Islet precursor cell (in vitro differentiated cells): ENCODE measurements at places on chromosomes 6 and 20.

DNA sequence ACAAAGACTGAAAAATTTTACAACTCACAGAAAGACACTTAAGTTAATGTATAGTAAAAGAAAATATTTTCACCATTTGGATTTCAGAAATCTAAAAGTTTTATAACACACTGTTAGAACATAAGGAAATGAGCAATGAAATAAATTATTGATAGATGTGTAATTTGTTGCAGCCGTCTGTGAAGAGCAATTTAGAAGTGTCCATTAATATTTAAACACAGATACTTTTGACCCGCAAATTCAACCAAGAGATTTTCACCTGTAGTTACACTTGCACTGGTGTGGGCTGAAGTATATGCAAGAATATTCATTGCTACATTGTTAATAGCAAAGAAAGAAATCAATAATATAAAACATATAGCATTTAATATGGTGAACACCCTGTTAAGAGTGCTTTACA, 14.6 kb upstream of the SLC17A3 start:
- no peak for DNase-seq

GRCh38 chr6:12911427-12911826, 194.9 kb downstream of the PHACTR1 start:
- DNase-seq, result no peak

DNA sequence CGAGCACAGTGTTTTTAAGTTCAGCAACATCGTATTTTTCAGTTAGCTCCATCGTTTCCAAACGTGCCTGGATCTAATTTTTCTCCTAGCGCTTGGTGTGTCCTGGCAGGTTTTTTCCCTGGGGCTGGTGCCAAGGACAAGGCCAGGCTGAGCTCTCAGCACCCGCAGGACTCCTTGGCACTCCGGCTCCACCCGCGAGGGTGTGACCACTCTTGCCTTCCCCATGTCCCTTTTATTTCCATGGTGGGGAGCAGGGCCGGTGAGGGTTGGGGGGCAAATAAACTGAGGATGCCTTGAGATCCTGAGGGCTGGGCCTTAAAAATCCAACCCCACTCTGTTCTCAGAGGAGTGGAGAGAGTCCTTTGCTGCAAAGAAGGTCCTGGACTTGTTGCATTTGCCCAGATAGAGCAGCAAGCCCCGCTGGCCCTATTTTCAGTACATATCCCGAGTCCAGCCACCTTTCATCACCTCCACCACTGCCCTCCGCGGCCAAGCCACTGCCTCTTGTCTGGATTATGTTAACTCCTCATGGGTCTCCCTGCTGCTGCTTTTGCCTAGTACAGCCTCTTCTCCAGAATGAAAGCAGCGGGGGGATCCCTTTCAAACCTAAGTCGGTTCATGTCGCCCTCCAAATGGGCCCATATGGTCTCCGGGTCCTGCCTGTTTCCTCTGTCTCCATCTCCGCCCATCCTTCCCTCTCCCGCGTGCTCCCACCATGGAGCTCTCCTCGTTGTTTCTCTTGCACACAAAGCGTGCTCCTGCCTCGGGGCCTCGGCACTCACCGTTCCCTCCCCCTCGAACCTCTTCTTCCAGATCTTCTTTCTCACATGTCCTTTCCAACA, 4.5 kb upstream of the RAB44 start:
- DNase-seq, result no peak

- DNase-seq, result no peak
These were observed 265.3 kb upstream of the BMP2 start for GRCh38 chr20:6502219-6502618.

GRCh38 chr6:96685702-96686101, 122.8 kb downstream of the FHL5 start:
- DNase-seq, result no peak

GRCh38 chr6:63521475-63522210, 50.6 kb upstream of the LOC128125822 start:
- no peak for DNase-seq

- peak; percentile 50 for DNase-seq
These were observed 13.8 kb downstream of the SIGLEC1 start for GRCh38 chr20:3698591-3699001.

- DNase-seq, result no peak
These were observed 381 bp upstream of the PEX7 start for GRCh38 chr6:136822046-136822375.

GRCh38 chr20:41175201-41175651, 37.9 kb downstream of the PLCG1 start:
- no peak for DNase-seq

GRCh38 chr6:15977050-15977449, 151.8 kb upstream of the MYLIP start:
- no peak for DNase-seq

DNA sequence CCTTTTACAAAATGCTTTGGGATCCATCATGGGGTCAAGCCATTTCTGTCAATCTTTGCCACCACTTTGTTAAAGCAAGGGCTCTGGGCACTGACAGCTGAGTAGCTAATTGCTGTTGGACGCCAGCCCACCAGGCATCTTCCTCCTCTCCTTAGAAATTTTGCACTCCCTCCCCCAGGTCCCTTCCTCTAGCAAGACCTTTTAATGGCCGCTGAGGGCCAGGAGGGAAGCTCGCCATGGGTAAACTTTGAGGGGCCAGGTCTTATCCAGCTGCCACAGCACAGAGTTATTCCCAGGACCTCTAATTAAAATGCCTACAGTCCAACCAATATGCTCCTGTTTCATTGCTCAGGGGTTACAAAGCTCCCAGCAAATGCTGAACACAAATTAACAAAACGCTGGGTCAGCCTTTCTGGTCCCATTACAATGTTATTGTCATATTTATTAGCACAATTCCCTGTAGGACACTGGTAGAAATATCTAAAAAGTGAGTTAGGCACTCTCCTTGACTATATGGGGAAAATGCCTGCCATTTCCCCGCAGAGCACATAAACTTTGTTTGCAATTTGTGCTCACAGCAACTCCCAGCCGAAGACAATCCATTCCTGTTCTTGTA, 16.8 kb downstream of the SCML4 start:
- peak; percentile 26 for DNase-seq

GRCh38 chr6:14366872-14367271, 249.3 kb downstream of the CD83 start:
- DNase-seq, result no peak

GRCh38 chr6:15264902-15265761, 19.3 kb downstream of the JARID2 start:
- no peak for DNase-seq

DNA sequence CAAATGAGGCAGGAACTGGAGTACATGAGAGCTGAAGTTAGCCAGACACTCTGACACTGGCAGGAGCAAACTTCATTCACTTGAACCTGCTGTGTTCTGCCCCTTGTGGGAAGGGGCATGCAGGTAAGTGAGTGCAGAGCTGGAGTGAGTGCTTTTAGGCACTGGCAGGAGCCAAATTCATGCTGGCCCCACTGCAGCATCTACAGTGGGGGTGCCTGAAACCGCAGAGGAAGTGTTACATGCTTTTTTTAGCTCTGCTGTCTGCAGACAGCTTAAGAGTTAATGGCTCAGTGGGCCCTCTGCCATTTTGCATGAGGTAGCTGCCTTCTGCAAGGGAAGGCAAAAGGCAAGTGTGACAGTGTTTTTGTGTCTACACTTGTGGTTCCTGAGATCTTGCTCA, 167.9 kb upstream of the SYNCRIP start:
- no peak for DNase-seq

DNA sequence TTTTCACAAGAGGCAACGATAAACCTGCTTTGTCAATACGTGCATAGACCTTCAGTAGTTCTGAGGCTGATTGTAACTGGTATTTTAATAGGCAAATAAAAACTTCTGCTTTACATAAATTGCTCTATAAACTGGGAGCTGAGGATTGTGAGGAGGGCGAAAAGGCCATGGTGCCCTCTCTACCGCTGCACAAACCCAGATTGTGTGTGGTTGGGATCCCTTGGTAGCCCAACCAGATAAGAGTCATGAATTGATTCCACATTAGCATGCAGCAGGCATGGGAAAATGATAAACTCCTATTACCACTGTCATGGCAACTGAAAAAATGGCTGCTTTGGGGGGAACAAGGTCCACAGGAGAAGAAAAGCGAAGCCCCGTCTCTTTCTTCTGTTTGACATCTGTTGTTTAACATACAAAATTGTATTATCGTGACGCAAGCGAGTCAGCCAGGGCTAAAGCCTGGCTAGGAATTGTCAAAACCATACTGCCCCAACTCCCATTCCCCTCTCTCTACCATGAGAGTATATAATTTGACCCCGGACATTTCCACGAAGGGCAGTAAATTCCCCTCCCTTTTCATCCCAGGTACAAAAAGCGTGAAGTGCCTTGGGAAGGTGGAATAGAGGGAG, 157.8 kb upstream of the SALL4 start:
- no peak for DNase-seq

GRCh38 chr6:158942349-158942748, 57.7 kb downstream of the RSPH3 start:
- no peak for DNase-seq

DNA sequence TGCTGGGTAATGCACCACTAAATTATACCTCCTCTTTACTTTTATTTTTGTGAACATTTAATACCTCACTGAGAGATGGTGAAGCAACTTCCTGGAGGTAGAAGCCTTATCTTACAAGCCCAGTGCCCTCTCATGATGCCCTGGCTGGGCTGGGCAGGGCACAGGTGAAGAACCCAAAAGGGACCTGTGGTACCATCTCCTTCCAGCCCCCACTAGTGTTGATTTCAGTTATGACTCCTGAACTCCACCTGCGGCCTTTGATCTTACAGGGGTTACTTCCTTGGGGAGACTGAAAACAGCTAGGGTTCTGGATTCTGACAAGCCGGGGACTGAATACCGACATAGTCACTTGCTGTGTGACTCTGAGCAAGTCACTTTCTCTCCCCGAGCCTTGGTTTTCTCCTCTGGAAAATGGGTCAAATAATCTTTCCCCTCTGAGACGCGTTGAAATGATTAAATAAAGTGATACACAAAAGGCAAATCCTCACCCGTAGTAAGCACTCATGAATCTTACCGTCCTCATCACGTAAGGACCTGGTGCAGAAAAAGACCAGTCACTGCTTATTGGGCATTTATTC, 1.2 kb downstream of the SLC13A3 start:
- DNase-seq, result no peak

DNA sequence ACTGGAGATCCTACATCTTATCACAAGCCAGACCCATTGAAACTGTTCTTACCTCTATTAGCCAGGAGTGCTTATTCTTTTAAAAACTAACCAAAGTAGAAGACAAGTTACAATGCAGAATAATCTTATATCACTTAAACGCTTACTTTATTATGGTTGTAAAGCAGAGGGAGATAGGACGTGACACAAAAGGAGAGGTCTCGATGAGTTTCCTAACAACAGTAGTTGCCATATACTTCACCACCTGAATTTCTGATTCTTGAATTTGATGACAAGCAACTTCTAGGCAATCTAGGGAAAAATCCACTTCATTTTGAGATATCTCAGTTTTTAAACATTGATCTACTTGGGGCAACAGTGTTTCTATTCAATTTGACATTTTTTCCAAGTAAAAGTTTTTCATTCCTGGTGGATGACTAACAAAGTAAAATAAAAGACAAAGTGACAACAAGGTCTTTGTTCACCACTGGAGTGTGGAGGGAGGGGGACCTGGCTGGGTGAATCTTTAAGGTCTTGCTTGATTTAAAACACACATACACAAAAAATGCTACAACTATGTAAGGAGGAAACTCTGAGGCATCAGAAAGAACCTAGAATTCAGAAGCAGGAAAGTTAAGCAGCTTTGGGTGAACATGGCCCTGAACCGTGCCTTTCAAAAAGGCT, 110.9 kb downstream of the SMLR1 start:
- DNase-seq, result peak; percentile 69

- no peak for DNase-seq
These were observed 80.0 kb downstream of the SESN1 start for GRCh38 chr6:109014606-109015005.

- DNase-seq, result no peak
These were observed 83.2 kb upstream of the TAB2 start for GRCh38 chr6:149234051-149234962.

GRCh38 chr20:9686866-9687265, 152.0 kb downstream of the PAK5 start:
- no peak for DNase-seq

GRCh38 chr6:16136621-16137450, 8.0 kb downstream of the MYLIP start:
- no peak for DNase-seq

DNA sequence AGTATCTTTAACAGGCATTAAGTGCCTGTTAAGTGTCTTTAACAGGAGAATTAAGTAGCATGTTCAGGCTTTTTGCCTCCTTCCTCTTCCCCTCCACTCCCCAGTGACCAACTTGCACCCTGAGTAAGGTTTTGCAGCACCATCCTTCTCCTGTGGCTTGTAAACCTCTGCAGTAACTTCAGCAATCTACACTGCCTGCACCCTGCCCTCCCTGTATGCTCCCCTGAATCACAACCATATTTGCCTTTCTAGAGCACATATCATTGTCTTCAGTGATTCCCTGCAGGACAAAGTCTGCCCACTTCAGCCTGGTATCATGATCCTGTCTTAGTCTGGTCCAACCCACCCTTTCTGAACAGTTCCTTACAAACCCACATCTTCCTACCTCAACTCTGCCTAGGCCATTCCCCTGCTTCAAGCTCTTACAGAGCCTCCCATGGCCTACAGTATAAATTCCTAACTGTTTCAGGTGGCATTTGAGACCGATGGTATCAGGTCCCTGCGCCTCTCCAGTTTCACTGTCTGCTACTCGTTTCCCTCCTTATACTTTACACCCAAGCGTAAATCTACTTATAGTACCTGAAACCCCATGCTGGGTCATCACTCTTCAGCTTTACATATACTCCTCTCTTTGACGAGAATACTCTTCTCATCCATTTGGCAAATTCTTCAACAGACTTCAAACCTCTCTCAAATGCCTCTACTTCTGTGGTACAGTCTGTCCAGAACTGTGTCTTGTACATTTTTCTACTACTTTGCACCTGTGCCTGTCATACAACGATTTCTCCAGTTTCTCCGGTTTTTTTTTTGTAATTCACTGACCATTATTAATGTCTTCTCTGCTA, 69.8 kb downstream of the ZHX3 start:
- no peak for DNase-seq

GRCh38 chr6:34608321-34609091, 52.4 kb upstream of the SPDEF start:
- no peak for DNase-seq

- no peak for DNase-seq
These were observed 7.7 kb downstream of the NRN1 start for GRCh38 chr6:5998711-5999687.

DNA sequence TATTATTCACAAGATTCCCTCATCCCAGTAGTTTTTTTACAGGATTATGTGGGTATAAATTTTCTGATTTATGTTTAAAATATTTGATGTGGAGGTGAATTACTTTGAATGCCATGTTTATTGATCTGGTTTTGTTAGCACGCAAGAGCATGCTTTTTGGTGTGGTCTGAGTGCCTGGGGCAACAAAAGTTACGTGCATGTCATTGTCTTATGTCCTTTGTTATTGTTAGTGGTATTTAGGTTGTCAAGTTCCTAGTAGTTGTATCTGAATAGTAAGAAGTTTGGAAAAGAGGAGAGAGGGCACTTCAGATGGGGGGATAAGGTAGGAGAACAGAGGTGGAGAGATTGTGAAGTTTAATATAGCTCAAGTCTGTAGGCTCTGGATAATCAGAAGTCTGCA, 95.0 kb downstream of the ATRN start:
- no peak for DNase-seq

GRCh38 chr6:13866301-13866700, 51.9 kb upstream of the MCUR1 start:
- DNase-seq, result no peak

GRCh38 chr6:21189759-21190158, 403.8 kb upstream of the SOX4 start:
- DNase-seq, result no peak

- no peak for DNase-seq
These were observed 46.0 kb downstream of the MAPK14 start for GRCh38 chr6:36073587-36073986.
